ENCODE measurements at places on chromosomes 3 and 15.

- DNase-seq, result no peak
Observed at GRCh38 chr3:151976211-151977050, 103.0 kb downstream of the SUCNR1 start.

- DNase-seq, result no peak
Observed at GRCh38 chr3:23800731-23801130, 5.0 kb upstream of the UBE2E1 start.

DNA sequence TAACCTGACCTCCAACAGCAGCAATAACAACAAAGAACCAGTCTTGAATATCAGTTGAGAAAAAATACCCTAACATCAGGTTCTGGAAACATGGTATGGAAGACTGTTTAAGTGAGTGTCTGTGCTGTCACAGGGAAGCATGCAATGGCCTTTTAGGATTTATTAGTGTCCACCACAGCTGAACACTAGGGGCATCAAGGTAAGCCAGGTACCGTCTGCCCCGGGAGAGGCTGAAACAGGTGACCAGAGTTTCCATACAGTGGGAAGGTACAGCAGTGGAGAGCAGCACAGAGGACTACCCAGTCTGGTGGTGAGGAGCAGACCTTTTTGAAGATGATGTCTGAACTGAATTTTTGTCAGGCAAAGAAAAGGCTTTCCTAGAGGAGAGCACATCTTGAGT is 18.4 kb downstream of the ZDHHC23 start:
- no peak for DNase-seq

DNA sequence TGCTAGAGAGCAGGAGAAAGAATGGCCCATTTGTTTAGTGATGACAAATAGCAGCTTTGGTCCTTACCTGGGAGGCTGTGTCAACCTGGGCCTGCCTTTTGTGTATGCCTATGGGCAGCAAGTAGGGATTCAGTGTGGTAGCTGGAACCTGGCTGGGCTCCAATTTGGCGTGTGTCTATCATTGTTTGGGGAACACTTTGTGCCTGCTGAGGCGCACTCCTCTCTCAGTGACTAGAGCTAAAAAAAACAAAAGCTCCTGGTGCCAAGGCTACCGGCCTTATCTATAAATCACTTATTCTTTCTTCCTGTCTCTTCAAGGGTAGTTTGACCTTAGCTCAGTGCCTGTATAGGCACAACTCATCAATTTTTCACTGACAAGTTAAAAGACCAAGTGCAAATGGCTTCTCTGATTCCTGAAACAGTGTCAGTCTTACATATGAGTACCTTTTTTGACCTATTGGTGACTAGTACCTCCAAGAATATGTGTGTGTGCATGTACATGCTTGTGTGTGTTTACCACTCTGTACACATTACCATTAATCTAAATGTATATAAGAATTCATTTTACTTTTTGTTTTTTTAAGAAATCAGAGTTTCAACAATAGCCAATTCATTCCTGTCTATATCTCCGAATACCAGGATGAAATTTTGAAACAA is 54.6 kb downstream of the GMNC start:
- DNase-seq, result no peak

- DNase-seq, result no peak
Observed at GRCh38 chr3:37993820-37994638, 3.4 kb downstream of the VILL start.

DNA sequence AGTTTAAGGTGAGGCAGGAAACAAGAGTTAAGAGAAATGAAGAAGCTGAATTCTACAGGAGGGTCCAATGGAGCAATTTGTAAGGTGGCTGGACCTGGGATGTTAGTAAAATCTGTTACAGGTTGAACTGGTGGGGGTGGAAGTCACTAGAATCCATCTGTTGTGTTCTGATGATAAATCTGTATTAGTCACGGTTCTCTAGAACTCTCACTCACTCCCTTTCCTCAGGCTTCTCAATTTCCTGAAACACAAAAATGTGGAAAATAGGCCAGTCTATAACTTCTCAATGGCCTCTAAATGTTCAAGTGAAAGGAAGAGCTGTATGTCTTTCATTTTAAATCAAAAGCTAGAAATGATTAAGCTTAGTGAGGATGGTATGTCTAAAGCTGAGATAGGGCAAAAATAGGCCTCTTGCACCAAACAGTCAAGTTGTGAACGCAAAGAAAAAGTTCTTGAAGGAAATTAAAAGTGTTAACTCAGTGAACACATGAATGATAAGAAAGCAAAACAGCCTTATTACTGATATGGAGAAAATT is 180.2 kb upstream of the CBLB start:
- DNase-seq, result no peak

- DNase-seq, result no peak
Observed at GRCh38 chr3:118557513-118557912, 477.1 kb downstream of the IGSF11 start.

DNA sequence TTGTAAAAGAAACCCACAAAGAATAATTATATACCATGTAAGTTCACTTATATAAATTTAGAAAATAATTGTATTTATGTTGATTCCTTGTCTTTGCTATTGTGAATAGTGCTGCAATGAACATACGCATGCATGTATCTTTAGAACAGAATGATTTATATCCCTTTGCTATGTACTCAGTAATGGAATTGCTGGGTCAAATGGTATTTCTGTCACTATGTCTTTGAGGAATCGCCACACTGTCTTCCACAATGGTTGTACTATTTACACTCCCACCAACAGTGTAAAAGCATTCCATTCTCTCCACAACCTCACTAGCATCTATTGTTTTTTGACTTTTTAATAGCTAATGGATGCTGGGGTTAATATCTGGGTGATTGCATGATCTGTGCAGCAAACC is 149.4 kb upstream of the CNTN3 start:
- no peak for DNase-seq

DNA sequence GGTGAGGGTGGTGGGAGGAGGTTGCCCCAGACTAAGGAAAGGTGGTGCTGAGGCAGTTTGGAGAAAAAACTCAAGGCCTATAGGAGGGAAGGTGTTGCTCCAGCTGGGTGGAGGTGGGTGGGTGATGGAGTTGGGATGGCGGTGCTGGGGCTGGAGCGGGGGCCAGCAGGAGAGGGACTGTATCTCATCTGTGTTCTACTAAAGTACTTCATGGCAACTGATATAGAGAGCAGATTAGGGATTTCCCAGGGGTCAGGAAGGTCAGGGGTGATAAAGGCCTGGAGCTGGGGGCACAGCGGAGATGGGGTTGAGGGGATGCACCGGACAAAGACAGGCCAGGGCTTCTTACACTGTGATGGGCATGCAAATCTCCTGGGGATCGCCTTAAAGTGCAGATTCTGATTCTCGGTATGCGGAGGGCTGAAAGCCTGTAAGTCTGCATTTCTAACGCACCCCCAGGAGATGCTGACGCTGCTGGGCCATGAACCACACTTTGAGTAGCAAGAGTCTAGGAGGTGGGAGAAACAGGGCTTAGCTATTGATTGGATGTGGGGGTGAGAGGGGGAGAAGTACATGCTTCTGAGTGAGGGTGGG is 4.2 kb downstream of the KLHL40 start:
- DNase-seq, result no peak

GRCh38 chr3:76383781-76384180 is 598.4 kb upstream of the ZNF717 start:
- DNase-seq, result no peak

GRCh38 chr3:87336761-87337160 is 60.4 kb upstream of the POU1F1 start:
- no peak for DNase-seq

DNA sequence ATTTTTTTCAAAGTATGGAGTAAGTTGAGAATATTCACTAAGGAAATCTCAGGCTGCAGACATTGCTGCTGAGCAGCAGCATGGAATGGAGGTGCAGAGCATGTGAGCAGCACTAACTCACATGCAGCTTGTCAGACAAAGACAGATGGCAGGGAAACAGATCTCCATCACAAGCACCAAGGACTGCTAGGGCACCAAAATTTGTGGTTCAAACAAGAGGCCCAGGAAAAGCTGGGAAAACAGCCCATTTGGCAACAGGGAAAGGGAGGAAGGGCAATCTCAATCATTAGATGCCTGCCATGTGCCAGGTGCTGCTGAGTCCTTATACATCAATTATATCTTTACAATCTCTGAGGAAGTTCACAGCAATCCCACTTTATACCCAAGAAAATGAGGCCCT is 47.2 kb upstream of the EIF1B start:
- DNase-seq, result no peak

DNA sequence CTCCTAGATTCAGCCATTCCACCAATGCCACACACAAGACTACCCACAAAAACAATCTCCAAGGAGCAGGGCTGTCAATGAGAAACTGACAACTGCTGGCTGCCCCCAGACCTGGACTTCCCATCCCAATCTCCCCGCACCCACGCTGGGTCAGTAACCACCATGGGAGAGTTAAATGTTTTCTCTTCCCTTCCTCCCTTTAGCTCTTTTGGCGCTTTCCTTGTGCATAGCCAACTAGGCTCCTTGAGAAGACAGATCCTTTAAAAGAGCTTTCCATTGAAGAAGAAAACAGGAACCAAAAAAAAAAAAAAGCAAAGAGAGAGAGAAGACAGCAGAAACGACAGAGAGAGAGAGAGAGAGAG is 8.3 kb downstream of the BCL6 start:
- DNase-seq, result no peak

DNA sequence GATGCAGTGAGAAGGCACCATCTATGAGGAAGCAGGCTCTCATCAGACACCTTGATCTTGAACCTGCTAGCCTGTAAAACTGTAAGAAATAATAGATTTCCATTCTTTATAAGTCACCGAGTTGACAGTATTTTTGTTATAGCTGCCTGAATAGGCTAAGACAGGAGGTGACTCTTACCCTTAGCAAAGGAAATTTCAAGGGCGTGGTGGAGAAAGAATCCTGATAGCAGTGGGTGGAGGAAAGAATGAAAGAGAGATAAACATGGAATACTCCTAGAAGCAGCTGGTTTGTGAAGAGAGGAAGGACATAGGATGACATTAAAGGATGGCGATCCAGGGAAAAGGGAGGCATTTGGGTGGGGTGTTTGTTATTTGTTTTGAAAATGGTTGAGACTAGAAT is 41.4 kb downstream of the SIDT1 start:
- no peak for DNase-seq

DNA sequence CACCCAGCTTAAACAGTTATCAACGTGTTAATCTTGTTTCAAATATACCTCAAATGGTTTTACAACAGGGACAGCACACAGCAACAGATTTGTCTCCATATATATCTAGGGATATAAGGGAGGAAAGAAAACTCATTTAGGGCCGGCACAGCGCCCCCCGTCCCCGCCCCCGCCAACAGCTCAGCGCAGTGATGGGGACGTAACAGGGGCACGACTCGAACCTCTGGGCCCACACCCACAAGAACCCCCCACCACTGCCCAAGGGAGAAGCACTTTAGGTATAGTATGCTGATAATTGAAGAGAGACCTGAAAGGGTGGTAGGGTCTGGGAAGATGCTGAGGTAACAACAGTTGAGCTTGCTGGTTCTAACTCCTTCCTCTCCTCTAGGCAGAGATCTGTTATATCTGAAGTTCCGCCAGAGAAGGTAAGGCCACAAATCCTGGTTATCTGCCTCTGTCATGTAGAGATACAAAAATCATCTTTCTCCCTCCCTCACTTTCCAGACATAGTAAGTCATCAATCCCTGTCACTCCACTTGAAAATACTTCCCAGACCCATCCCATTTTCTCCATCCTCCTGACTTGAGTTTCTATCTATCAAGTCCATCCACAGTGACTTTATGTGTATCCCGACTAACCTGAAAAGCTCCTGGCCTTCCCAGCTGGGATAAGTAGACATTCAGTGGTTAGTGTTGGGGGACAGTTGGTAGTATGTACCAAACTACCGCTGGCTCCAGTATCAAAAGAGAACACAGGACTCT is 126.9 kb downstream of the PDZRN3 start:
- DNase-seq, result no peak

Measured in GM12864 (cell line).